AG08396 (cell line): ENCODE measurements at places on chromosomes 7 and 10.
A peak's percentile ranks its signal among the peaks of the same experiment; 100 is the strongest.

- DNase-seq, result peak; percentile 26
Observed at GRCh38 chr7:116862951-116863670, 724 bp downstream of the CAPZA2 start.

- peak; percentile 68 for DNase-seq
Observed at GRCh38 chr10:16717622-16718395, 99.4 kb downstream of the RSU1 start.

DNA sequence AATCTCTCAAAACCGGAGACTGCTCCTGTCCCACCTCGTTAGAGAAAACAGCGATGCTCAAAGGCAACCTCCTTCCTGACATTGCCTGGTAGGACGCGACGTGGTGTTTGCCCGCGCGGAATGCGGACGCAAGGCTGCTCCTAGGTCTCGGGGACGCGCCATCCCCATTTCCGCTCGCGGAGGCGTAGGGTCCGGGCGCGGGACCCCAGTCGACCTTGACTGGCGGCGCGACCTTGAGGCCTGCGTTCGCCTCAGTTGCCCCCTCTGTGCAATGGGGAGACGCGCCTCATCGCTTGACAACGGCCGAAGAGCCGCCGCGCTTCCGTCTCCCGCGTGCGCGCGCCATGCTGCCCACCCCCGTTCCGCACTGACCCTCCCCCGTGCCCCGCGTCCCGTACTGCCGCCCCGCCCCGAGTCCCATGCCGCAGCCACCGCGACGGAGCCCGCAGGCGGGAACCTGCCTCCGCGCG, 412 bp upstream of the PPIA start:
- DNase-seq, result peak; percentile 60

DNA sequence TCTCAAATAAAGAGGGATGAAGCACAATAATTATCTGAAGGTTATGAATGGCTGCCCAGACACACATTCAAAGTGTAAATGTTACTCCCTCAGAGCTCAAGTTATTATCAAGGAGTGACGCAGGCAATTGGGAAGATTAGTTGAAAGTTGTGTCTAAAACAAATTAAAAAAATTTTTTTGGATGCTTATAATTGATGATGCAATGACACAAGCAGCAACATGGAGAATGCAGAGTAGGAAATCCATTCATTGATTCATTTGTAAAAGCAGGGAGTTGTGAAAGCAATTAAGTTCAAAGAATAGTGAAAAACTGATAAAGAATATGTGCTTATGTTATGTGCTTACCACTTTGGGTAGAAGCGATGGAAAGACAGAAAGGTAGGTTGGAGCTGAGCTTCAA, 120.4 kb downstream of the CDK6 start:
- no peak for DNase-seq

GRCh38 chr7:106563466-106564150, 97.3 kb downstream of the CCDC71L start:
- peak; percentile 10 for DNase-seq

DNA sequence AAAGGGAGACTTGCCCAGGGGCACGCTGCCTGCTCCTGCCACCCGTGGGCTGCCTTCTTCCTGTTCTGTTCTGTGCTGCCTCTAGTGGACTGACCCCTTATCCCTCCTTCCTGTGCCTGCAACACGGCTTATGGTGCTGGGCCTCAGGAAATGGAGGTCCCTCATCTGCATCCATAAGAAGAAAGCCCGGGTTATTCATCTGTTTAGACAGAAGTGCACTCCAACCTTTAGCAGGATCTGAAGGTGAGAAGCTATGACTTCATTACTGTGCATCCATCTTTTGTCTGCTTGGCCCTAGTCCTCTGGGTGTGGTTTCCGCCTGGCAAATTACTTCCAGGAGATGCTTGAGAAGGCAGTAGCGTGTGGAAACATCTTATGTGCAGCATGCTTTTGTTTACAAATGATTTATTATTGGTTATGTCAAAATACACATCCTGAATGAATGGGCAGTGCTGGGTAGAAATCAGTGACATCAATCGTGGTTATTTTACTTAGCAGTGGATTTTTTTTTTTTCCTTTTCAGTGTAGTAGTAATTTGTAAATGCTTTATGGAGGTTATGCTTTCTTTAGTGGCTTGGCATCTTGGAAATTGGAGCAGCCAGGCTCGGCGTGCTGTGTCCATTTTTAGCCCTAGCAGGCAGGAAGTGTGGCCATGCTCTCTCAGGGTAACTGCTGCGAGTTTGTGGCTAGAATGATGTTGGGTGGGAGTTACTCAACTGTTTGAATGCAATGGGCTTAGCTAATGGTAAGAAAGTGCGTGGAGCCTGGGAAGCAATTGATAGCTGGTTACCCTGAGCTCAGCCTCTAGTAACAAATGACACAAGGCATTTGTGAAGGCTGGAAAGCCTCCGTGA, 12.7 kb downstream of the PTPRE start:
- DNase-seq, result peak; percentile 37

GRCh38 chr10:14571866-14572507, 202.7 kb downstream of the FAM107B start:
- no peak for DNase-seq
